ENCODE measurements at places on chromosomes 11 and 22. TPM values are rescaled to one million over a fixed set of nuclear protein-coding genes. Genes with fewer than 3 reads are reported as not detected.

MS4A3 gene
- not detected for total RNA-seq

CRYBA4 gene
- total RNA-seq, result not detected

OR6A2 gene
- not detected for total RNA-seq

TYR gene
- not detected for total RNA-seq

ASRGL1 gene
- total RNA-seq, result 6.8 TPM

MAPK12 gene
- 127 TPM for total RNA-seq

SLC7A4 gene
- total RNA-seq, result 0.08 TPM

TREH gene
- not detected for total RNA-seq

TEX54 gene
- not detected for total RNA-seq

GAB4 gene
- not detected for total RNA-seq

CABP4 gene
- 1.4 TPM for total RNA-seq

TNNT3 gene
- total RNA-seq, result 3,276 TPM

NFAM1 gene
- 0.51 TPM for total RNA-seq

HBG2 gene
- not detected for total RNA-seq

TUBA8 gene
- total RNA-seq, result 80.2 TPM

GTSE1 gene
- not detected for total RNA-seq

SAA4 gene
- not detected for total RNA-seq

NUP50 gene
- total RNA-seq, result 20.3 TPM

DUSP8 gene
- total RNA-seq, result 9.9 TPM

XKR3 gene
- not detected for total RNA-seq

OR52N4 gene
- not detected for total RNA-seq

AMOTL1 gene
- 248 TPM for total RNA-seq

SCGB1A1 gene
- total RNA-seq, result not detected

FAM180B gene
- total RNA-seq, result 0.26 TPM

PRG3 gene
- total RNA-seq, result not detected

MYRF gene
- total RNA-seq, result not detected

MRGPRX3 gene
- total RNA-seq, result not detected

FOLR2 gene
- 5.3 TPM for total RNA-seq

OR52E8 gene
- not detected for total RNA-seq

C11orf91 gene
- total RNA-seq, result not detected

OR51I2 gene
- total RNA-seq, result not detected

JAML gene
- 1.4 TPM for total RNA-seq

IL10RA gene
- total RNA-seq, result 3.4 TPM

CASP5 gene
- total RNA-seq, result not detected

TOLLIP gene
- 67.8 TPM for total RNA-seq

Measured in psoas muscle (tissue), 8 donors.